Activated T-helper 2 cell treated with anti-CD3 and anti-CD28 coated beads, Interferon-gamma antibody, Interleukin-2, Interleukin-4, amounts not matched to agents 10 μg/mL and 5 μg/mL and 100 μg/mL, durations not matched to agents 14 hours and 24 hours and 36 hours (primary cell): ENCODE measurements at places on chromosomes 12 and 14.
A peak's percentile ranks its signal among the peaks of the same experiment; 100 is the strongest.

GRCh38 chr12:92503971-92504593 lies 198.7 kb upstream of the PLEKHG7 start:
- no peak for DNase-seq

DNA sequence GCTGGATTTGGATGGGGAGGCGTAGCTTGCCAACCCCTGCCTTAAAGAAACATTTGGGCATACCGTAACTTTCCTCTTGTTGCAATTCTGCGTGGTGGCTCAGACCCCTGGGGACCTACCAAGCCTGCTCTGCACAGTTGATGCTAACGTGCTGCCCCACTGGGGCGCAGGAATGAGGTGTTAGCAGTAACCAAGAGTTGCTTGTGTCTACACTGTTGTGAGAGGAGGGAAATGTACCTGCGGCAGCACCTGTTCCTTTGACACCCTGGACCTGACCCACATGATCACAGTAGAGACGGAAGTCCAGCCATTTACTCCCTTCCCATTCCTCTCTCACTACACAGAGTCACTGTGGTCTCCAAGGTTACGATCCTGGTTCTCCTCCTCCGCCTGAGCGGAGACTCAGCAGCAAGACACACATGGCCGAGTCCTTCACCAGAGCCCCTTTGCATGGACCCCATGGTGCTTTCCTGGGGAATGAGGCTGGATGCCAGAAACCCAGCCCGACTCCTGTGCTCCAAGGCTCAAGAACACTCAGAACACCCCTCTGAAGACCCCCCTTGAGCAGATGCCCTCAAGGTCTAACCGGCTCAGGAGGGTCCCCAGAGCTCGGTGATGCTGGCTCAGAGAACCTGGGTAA lies 84.8 kb downstream of the FBXL14 start:
- DNase-seq = no peak

DNA sequence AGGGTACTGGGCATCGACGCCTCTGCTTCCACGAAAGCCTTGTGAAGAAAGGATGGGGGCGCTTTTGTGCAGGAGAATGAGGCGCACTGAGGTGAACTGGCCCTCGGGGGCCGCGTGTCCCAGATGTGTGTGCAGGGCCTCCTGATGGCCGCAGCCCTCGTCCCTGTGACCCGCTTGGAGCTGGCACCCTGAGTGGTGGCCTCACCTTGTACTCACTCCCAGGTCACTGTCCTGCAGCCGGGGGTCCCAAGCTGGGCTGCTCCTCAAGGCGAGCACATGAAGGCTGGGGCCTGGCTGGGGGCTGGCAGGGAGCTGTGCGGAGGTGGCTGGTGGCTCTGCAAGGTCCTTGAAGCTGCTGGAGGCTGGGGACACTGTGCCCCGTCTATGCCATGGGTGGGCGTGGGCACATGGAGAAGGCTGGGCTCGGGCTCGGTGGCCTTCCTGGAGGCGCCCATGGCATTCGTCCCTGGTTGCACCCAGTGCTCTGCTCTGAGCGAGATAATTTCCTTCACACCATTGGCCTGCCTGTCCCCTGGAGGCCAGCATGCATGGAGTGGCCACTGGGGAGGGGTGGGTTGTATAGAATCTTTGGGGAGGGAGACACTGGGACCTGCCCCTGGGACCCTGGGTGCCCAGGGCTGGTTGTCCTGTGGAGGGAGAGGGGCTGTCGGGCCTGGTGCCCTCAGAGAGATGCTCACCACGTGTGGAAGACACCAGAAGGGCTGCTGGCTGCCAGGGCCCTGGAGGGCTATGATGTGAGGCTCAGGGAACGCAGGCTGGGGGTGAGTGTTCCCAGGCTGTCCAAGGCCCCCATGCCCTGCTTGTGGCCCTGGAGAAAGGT lies 79.3 kb downstream of the TMEM121 start:
- no peak for DNase-seq

DNA sequence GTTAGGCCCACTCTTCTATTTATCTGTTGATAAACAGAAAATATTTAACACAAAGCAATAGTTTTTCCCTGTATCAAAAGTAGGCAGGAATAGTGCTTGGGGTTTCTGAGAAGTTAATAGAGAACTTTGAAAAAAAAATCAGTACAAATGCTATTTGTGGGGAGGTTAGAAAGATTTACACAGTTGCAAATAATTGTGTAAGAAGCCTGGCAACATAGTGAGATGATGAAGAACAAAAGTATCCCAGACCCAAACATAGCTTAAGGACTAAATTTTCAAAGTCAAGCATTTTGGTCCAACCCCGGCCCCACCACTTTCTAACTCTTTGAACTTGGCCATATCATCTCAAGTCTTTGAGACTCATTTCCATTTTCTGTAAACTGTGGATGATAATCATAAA lies 687.5 kb upstream of the TMEM132C start:
- no peak for DNase-seq

DNA sequence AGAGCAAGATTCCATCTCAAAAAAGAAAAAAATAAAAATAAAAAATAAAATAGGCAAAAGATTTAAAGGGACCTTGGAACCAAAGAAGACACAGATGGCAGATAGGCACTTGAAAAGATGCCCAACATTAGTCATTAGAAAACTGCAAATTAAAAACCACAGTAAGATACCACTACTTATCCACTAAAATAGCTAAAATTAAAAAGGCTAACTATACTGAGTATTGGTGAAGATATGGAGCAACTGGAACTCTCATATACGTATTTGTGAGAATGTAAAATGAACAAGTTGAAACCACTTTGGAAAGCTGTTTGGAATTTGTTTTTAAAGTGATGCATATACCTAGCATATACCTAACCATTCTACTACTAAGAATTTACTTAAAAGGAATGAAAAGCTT lies 22.3 kb downstream of the BLTP3B start:
- DNase-seq = no peak

GRCh38 chr12:72018036-72018435 lies 79.4 kb downstream of the TPH2 start:
- no peak for DNase-seq

- DNase-seq = no peak
Measured at GRCh38 chr12:42779186-42779859, 189.8 kb upstream of the PRICKLE1 start.

- DNase-seq = no peak
Measured at GRCh38 chr12:31600252-31600651, 9.3 kb upstream of the DENND5B start.

GRCh38 chr14:55847766-55848165 lies 267.8 kb downstream of the KTN1 start:
- DNase-seq = no peak

GRCh38 chr12:46847001-46847400 lies 21.2 kb upstream of the SLC38A4 start:
- DNase-seq = no peak

DNA sequence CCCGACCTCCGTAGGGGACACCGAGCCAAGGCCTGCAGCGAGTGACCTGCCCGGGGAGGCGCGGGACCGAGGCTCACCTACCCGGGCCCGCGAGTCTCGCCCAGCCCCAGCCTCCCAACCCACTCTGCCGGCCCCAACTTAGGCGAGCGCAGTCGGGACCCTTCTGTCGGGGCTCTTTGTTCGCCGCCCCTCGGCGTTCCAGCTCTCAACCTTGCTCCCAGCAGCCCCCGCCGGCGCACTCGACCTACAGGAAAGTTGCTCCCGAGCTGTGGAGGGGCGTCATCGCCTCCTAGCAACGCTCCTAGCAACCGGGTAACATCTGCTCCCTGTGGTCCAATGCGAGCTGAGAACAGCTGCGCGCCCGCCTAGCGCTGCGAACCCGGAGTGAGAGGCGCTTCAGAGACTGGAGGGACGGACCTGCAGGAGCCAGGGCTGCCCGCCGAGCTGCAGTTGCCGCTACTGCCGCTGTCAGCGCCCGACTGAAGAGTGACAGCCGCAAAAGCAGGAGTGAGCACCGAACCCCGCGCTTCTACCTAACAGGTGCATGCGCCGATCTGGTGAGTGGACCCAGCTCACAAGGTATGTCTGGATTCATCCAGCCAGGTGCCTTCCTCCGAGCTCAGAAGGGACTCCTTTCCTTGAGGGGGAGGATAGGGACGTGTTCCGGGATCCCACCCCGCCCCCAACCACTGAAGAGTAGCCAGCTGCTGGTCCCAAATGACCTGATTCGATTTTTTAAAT lies 355.0 kb downstream of the SNAPC1 start:
- peak; percentile 26 for DNase-seq

GRCh38 chr12:4978737-4979136 lies 64.9 kb upstream of the KCNA5 start:
- DNase-seq = no peak

DNA sequence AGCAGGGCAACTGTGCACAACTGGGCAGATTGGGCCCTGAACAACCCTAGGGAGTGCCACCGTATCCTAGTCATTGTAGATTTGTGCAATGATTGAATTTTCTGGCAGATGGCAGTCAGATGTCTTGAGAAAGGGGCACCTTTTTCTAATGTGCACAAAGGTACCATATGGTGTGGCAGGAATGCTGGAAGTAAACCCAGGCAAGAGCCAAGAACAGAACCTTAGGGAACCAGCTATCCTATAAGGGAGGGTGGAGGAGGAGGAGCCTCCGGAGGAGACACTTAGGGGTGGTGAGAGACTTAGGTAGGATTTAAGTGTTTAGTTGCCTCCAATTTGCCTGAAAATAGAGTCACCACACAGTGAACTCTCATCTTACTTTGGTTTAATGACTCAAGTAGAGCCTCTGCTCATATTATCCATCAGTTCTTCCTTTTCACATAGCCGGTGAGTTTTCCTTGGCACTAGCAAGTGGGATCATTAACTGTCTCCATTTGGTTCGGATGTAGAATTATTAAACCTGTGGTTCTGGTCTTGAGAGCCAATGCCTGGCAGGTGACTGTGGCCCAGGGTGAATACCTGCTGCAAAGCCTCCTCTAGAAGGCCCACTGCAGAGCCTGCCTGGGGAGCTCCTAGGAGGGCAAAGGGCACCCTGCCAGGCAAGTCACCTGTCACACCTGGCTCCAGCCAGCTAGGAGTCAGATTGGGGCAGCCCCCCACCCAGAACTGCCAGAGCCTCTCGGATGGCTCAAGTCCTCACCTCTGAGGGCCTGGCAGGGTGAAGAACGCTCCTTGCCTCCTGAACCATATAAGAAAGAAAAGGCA lies 184.4 kb upstream of the HIF1A start:
- no peak for DNase-seq

GRCh38 chr12:100554608-100555077 lies 18.8 kb upstream of the GAS2L3 start:
- DNase-seq = no peak

GRCh38 chr12:131724534-131724933 lies 13.6 kb downstream of the SFSWAP start:
- DNase-seq = no peak

DNA sequence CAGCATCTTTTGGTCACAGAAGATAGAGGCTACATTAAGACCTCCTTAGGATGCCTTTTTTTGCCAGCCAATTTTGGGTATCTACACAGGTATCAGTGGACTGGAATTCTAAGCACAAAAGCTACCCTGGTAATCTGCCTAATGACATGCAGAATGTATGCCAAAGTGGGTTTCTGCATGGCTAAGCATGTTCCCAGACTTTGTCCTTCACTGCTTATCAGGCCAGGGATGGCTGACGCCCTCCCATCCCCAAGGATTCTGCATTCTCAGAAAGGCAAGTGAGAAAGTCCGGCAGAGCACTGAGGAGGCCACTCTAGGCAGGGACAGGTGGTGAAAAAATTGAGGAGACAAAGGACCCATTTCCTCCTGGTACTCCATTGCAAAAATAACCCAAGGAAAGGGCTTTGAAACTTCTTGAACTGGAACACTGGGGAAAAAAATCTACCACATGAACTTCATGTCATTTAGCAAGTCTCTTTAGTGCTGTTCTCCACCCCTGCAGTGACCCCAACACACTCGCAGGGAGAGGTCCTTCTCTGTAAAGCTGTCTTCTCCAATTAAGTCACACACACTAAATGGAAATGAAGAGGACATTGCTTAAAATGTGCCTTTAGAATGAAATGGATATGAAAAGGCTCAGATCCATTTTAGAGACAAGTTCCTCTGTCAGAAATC lies 91.7 kb upstream of the MAX start:
- no peak for DNase-seq

DNA sequence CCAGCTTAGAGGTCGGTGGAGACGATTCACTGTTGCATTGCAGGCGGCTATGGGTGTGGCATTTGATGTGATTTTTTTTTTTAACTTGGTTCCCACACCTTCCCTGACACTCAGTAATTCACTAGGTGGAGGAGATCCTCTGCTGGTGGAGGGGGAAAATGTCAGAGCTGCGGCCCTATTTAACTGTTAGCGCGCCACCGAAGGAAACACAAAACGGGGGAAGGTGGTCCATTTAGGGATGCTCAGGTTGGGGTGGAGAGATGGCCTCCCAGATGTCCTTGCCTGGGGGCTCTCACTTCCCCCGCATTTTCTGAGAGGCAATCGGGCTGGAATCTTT lies 4.3 kb upstream of the HOXC12 start:
- DNase-seq = no peak

DNA sequence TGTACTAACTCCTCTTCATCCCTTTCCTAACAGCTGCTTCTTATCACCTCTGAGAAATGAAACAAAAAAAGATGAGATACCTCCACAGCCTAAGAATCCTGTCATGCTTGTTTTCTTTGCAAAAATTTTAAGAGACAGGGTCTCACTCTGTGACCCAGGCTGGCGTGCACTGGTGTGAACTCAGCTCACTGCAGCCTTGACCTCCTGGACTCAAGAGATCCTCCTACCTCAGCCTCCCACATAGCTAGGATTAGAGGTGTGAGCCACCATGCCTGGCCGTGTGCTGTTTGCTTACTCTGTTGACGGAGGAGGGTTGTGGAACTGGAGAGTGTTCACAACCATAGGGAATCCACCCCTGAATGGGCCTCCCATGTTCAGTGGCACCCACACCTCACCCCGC lies 16.2 kb downstream of the CSRNP2 start:
- no peak for DNase-seq

DNA sequence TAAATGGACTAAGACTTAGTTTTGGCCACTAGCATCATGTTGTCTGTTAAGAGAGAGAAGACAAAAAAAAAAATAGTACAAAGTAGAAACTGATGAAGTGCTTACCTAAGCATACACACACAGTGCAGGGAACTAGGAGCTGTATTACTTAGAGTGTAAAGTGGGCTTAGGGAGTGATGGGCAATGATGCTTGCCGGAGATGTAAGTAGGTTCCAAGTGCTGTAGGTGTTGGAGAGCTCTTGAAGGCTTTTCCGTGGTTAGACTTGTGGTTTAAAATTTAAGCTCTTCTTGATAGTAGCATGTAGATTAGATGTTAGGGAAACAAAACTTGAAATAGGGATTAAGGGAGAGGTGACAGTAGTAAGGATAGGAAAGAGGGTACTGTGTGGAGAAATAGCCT lies 34.7 kb downstream of the MIA2 start:
- DNase-seq = no peak

DNA sequence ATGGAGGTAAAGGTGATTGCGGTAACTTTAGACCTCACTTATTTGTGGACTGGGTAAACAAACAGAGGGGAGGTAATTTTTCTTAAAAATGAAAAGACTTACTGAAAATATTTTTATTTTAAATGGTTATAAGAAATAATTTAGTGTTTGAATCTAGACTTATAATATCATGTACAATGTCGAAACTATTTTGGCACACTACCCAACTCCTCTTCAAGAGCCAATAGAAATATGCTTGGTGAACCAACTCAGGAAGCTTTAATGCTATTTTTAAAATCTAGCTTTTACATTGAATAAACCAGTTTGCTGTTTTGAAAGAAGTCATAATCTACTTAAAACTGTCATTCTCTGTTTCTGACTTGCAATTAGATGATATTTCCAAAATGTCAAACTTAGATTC lies 175.8 kb upstream of the NPAS3 start:
- no peak for DNase-seq
